Hematopoietic multipotent progenitor cell treated with erythropoietin and hydrocortisone succinate and interleukin-3 and kit ligand, for 15 days (in vitro differentiated cells): ENCODE measurements at places on chromosomes 5 and 9.

DNA sequence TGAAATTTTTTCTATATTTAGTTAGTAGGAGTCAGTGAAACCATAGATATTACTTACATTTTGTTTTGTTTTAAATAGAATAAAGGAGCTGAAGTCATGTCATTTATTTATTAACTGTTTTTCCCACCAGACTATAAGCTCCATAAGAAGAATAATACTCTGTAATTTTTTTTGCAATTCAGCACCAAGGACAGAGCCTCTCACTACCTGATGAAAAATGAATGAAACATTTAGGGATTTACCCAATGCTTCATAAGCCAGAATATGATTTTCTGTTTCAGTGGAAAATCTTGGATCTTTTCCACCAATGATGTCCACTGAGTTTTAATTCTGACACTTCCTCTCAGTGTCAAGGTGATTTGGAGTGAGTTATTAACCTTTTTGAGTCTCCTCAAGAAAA, 624.9 kb upstream of the GRAMD2B start:
- no peak for DNase-seq

GRCh38 chr5:123809594-123810221, 297.7 kb downstream of the CSNK1G3 start:
- DNase-seq, result no peak

GRCh38 chr9:96461336-96461735, 11.4 kb downstream of the HABP4 start:
- no peak for DNase-seq

DNA sequence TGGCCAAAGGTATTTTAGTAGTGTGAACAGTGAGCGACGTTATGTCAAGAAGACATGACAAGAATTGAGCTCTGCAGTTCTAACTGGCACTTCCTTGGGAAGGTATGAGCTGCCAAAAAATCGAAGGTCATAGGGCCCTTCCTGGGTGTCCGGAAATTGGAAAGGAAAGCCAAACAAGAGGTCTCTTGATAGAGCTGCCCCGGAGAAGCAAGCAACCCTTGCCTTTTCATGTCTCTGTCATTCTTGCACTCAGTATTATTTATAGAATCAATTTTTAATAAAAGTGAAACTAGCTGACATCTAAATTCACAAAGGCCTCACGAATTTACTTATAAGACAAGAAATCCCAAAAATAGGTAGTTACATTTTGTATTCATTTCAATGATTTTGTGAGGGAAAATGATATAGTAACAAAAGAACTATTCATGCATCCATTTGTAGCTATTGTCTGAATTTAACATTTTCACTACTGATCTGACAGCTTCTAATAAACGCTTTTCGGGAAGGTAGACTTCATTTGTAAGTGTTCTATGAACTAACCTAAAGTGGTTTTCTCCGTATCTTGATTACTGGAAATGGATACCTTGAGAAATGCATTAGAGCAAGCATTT, 113.8 kb upstream of the VCAN start:
- no peak for DNase-seq

DNA sequence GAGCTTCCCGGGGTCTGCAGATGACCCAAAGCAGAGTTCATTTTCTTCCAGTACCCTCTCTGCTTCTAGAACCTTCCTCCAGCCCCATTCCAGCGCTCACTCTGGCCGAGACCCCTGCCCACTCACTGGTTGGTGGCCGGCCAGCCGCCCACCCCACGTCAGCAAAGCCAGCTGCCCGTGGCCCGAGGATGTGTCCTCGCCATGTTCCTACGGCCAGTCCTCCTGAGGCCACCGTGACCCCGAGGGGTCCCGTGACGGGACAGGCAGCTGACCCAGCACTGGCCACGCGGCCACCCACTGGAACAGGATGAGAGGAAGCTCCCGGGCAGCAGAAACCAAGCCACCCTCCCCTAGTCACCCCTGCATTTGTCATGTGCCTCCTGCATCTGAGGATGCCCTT, 39.1 kb upstream of the SLC6A19 start:
- no peak for DNase-seq

- no peak for DNase-seq
Observed at GRCh38 chr5:624118-624950, 12.2 kb downstream of the CEP72 start.

DNA sequence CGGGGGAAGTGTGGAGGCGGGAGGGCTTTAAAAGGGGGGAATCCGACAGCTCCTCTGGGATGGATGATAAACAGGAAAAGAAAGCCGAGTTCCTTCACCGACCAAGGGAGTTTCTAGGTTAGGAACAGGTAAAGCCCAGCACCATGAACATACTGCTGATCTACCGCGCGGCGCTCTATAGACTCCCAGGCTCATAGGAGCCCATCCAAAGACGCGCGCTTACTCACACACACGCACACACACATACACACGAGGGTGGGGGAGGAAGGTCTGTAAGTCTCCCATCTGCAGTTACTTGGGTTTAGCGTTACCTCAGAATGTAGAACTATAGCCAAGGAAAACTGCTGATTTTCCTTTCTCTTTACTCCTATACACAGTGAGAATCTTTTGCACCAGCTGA, 2.6 kb upstream of the GABRB2 start:
- DNase-seq, result no peak

GRCh38 chr9:33222031-33222430, 17.9 kb upstream of the SPINK4 start:
- no peak for DNase-seq

- no peak for DNase-seq
Observed at GRCh38 chr5:56900395-56900794, 9.0 kb upstream of the SETD9 start.

DNA sequence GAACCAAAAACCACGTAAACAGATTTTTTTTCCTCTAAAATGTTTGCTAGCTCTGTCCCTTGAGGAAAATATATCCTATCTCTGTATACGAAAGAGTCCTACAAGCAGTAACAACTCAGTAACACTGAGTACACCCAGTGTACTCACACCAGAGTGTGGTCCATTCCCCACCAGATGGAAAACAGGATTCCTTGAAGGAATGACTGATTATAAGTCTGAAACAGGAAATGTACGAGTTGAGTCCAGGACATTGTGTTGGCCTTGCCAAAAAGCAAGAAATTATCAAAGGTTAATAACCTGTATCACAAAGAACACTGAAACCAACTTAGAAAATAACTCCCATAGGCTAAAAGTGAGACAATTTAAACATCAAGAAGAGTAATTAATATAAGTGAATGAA, 20.4 kb downstream of the GOLPH3 start:
- no peak for DNase-seq

DNA sequence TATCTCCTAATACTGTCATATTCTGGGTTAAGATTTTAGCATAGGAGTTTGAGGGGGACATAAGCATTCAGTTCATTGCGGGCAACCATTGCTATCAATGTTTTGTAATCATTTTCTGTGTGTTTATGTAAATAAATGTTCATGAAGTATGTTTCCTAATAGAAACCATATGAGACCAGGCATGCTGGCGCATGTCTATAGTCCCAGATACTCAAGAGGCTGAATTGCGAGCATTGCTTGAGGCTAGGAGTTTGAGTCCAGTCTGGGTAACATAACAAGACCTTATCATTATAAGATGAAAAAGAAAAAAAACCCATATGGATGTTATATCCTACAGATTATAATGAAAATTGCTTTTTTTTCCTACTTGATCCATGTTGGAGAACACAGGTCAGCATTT, 91.2 kb downstream of the F2RL2 start:
- DNase-seq, result no peak

GRCh38 chr9:68545033-68545705, 4.5 kb upstream of the TMEM252 start:
- DNase-seq, result no peak

GRCh38 chr5:16411741-16412455, 53.7 kb downstream of the ZNF622 start:
- no peak for DNase-seq

DNA sequence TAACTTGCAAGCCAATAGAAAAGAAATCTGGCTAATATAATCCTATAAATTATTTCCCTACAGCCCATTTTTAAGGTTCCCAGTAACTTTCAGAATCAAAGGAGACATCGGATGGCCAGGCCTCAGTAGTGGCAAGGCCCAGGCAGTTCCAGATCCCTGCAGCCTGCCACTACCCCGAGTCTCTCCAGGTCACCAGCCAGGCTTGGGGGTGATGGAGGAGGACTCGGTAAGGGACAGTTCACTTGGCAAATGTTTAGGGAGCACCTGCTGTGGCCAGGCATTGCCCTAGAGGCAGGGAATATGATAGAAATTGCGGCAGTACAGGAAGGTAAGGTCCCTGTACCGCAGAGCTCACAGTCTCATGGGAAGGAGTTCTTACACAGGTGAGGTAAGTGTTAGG, 15.2 kb upstream of the LTC4S start:
- no peak for DNase-seq

GRCh38 chr9:27368316-27368985, 71.5 kb upstream of the EQTN start:
- DNase-seq, result no peak

- DNase-seq, result no peak
Observed at GRCh38 chr5:140711794-140712193, 11.5 kb downstream of the ZMAT2 start.

GRCh38 chr5:59471463-59471862, 422.1 kb downstream of the PDE4D start:
- DNase-seq, result no peak

- no peak for DNase-seq
Observed at GRCh38 chr9:4970970-4971641, 14.0 kb upstream of the JAK2 start.

GRCh38 chr5:8905021-8905420, 640.9 kb downstream of the SEMA5A start:
- DNase-seq, result no peak

DNA sequence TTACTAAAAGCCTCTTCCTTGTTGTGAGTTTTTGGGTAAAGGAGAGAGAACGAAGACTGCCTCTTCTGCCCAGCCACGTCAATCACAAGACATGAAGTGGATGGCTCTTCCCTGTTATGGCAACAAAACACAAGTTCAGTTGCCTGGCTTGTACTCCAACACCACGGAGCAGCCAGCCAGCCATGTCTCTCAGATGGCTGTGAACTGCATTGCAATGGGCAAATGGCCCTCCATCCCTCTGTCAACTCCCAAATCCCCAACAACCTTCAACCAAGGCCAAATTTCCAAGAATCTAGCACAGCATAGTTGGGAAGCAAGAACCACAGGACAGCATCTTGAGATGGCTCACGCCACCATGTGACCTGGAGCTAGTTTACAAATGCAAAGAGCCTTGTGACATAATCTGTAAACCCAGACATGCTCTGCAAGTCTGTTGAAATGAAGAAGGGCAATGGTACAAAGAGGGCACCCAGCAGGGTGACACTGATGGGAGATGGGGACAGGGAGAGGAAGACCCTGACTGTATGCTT, 53.9 kb downstream of the ZNF366 start:
- DNase-seq, result no peak

DNA sequence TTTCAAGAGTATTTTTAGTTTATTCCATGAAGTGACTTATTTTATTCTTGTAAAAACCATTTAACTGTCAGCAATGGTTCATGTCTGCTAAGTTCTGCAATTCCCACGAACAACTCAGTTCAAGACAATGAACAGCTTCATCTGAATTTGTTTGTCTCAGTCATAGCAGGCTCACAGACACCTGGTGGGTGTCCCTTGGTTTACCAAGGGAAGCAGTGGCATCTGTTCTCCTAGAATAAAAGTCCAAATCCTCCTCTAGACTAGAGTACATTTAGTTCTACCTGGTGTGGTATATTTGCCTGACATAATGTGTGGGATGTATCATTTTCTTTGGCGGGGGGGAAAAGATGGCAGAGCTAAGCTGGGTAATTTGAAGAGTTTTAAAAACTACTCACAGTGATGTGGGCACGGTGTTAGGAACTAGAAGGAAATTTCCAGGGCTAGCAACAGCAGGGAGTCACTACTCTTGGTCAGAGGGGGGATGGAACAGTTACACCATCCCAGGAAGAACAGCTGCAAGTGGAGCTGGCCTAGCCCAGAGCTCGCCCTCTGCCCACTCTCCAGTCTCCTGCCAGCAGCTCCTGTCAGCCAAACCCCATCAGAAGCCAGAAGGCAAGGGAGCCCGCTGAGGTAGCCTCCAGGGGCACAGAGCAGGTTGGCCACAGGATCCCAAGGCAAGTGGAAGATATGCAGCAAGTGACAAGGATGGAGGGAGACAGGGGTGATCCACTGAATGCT, 100.3 kb downstream of the PJA2 start:
- DNase-seq, result no peak

- DNase-seq, result no peak
Observed at GRCh38 chr5:13356226-13356625, 588.3 kb downstream of the DNAH5 start.

DNA sequence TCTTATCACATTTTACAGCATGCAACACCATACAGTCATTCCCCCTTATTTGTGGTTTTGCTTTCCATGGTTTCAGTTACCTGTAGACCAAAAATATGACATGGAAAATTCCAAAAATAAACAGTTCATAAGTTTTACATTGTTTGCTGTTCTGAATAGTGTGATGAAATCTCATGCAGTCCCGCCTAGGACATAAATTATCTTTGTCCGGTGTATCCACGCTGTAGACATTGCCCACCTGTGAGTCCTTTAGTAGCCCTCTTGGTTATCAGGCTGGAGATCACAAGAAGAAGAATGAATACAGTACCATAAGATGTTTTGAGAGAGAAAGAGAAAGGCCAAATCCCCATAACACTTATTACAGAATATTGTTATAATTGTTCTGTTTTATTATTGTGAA, 68.1 kb downstream of the SLC46A2 start:
- DNase-seq, result no peak

DNA sequence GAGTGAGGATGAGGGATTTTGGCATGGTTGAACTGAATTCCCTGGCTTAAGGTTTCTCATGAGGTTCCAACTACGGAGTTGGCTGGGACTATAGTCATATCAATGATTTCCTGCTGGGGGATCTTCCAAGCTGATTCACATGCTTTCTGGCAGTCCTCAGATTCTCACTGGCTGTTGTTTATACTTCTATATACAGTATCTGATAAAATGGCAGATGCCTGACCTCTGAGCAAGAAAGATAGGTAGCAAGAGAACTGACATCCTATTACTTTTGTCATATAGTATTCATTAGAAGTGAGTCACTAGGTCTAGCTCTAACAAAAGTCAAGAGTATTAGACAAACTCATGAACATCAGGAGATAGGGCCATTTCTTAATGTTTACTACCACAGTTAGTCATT, 440.9 kb upstream of the EDIL3 start:
- no peak for DNase-seq

- DNase-seq, result no peak
Observed at GRCh38 chr5:127070243-127070642, 3.1 kb downstream of the C5orf63 start.

- DNase-seq, result no peak
Observed at GRCh38 chr5:111680737-111681413, 76.1 kb downstream of the NREP start.
